ENCODE measurements at places on chromosomes 6 and 20.
A peak's percentile ranks its signal among the peaks of the same experiment; 100 is the strongest.

GRCh38 chr20:6083926-6084325 is 30.1 kb upstream of the LRRN4 start:
- DNase-seq: no peak

GRCh38 chr20:7657569-7657968 is 282.7 kb downstream of the HAO1 start:
- no peak for DNase-seq

- peak; percentile 1 for DNase-seq
These were observed 2.1 kb downstream of the USP49 start for GRCh38 chr6:41892921-41893564.

DNA sequence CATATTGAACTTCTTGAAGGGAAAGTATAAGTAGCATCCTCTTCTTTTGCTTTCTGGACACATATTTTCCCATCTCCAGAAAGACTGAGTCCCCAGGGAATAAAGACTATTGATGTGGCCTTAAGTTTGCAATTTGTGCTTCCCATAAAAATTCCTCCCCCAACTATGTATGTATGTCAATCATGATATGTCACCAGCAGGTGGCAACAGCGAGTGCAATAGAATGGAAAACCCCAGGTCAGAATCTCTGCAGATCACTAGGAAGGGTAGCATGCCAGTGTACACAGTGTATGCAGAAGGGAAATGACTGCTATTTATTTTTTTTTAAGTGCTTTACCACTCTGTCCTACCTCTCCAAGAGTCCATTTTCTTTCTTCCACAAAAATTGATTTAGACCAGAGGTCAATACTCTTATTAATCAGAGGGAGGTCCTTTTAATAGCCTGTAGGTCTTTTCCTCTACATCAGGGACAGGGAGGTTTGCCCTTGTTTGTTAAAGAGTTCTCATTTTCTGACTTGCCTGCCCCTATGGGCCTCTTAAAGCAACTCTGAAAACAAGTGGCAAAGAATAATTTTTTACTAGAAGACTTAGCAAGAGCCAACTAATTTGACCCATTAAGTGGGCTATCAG is 61.4 kb downstream of the BMP2 start:
- DNase-seq: peak; percentile 87

GRCh38 chr20:41373251-41373783 is 6.7 kb upstream of the EMILIN3 start:
- no peak for DNase-seq

Measured in eye (tissue), 1 donor.